ENCODE measurements at places on chromosomes 3 and 15.

DNA sequence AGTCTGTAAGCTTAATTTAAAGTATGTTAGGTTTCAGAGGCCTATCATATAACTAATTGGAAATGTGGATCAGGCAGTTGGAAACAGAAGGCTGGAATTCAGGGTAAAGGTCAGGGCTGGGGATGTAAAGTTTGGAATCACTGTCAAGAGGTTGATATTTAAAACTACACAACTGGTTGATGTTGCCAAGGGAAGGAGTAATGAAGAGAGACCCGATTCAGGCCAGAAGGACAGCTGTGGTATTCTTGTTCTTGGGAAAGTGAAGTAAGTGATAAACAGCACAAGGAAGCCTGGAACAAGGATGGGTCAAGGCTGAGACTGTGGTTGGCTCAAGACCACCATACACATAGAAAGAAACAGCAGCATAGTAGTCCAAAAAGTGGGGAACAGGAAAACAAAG lies 654.2 kb downstream of the NTRK3 start:
- no peak for DNase-seq

DNA sequence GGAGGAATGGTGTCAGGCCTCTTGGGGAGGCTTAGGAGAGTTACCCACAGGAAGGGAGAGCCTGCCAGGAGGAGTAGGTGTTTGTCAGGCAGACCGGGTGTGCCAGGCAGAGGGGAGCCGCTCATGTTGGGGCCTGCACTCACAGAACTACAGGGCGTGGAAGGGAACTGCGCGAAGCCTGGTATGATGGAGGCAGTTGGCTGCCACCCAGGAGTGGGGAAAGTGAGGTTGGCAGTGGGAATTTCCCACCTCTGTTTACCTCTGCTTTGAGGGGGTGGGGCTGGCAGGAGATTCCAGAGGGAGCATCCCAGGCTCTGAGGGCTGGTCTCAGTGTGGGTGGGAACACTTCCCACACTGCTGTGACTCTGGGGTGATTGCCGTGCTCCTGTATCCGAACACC lies 99.9 kb downstream of the SLCO3A1 start:
- DNase-seq, result no peak

GRCh38 chr3:114411811-114412803 lies 118.3 kb downstream of the TIGIT start:
- peak; percentile 50 for DNase-seq

GRCh38 chr3:113147681-113148261 lies 63.6 kb upstream of the BOC start:
- no peak for DNase-seq

GRCh38 chr3:96860882-96861281 lies 46.5 kb downstream of the EPHA6 start:
- DNase-seq, result no peak

DNA sequence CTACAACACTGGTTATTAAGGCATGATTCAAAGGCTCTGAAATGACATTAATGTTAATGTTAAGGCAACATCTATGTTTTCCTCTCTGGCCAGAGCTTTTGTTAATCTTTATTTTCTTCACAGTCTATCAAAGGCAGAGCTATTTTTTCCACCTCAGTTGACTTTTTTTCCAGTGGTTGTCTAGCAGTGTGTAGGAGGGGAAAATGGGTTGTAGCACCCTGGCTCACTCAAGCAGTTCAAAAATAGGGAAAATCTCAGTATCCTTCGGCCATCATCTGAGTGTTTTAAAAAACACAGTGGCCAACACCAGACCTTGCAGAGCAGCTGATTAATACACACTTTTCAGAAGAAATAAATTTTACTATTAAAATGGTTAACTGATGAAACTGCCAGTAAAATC lies 21.4 kb downstream of the CBLB start:
- no peak for DNase-seq

DNA sequence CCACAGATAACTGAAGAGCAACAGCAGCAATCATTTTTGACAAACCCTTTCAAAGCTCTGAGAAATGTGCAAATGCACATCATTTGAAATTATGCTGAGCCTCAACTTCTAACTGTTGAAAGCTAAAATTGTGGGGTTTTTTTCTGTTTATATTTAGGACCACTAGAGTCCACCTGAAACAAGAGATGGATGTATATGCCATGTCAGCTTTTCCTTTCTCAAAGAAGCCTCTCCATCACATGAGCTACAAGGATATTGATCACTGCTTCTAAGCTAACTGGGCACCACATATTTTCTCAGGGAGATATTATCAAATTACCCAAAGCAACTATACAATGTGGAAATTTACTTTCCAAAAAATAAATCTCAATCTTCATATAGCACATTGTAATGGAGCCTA lies 498.6 kb upstream of the ZNF385D start:
- DNase-seq, result no peak

- DNase-seq, result no peak
Measured at GRCh38 chr15:22917556-22917955, 62.6 kb downstream of the CYFIP1 start.

- DNase-seq, result no peak
Measured at GRCh38 chr3:76958274-76958673, 81.6 kb upstream of the ROBO2 start.

GRCh38 chr3:71536376-71536965 lies 47.1 kb downstream of the FOXP1 start:
- no peak for DNase-seq

DNA sequence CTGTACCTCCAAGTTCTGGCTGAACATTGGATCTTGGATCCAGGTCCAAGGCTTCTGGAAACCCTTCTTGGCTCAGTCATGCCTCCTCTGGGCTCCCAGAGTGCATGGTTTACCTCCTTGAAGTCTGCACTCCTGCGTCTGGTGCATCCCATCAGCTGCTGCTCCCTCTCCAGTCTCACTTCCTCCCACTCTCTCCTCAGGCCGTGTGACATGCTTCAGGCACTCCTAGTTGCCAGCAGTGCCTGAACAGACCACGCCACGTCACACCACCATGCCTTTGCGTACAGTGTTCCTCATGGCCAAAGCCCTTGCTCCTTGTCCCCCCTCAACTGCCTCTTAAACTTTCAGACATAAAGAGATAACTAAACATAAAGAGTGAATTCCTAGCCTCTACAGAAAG lies 5.7 kb downstream of the GPR27 start:
- no peak for DNase-seq

GRCh38 chr3:128824132-128824850 lies 55.1 kb upstream of the ACAD9 start:
- no peak for DNase-seq

GRCh38 chr3:77467702-77468625 lies 428.1 kb downstream of the ROBO2 start:
- no peak for DNase-seq

DNA sequence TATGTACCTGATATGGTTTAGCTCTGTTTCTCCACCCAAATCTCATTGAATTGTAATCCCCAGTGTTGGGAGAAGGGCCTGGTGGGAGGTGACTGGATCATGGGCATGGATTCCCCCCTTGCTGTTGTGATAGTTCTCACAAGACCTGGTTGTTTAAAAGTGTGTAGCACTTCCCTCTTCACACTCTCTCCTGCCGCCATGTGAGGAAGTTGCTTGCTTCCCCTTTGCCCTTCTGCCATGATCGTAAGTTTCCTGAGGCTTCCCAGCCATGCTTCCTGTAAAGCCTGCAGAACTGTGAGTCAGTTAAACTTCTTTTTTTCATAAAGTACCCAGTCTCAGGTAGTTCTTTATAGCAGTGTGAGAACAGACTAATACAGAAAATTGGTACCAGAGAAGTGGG lies 93.1 kb downstream of the C3orf70 start:
- DNase-seq, result no peak

DNA sequence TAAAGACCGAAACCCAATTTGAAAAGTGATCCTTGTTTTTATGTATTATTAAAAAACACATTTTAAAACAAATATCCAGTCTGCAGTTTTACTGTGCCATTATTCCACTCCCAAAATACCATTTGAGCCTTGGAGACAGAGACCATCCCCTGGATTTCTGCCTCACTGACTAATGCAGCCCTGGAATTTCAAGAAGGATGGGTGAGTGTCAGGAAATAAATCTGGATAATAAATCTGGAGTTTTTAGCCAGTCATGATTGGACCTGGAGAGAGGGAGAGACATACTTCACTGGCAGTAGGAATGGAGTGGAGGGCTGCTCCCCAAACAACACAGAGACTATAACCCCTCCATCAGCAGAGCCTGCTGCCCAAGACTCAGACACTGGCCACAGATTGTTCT lies 123.3 kb downstream of the MYLK start:
- no peak for DNase-seq

- peak; percentile 10 for DNase-seq
Measured at GRCh38 chr3:140863580-140864009, 78.0 kb upstream of the SLC25A36 start.

DNA sequence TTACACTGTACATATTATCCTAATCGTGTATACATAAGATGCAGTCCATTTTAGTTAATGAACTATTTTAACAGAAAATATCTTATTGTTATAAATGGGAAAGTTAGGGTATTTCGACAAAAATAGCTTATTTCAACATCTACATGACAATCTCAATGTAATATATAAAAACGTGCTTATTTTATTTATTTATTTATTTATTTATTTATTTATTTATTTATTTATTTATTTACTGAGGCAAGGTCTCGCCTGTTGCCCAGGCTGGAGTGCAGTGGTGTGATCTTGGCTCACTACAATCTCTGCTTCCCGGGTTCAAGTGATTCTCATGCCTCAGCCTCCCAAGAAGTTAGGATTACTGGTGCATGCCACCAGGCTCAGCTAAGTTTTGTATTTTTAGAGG lies 614.2 kb downstream of the CADM2 start:
- DNase-seq, result no peak

GRCh38 chr3:151567477-151567876 lies 106.6 kb upstream of the IGSF10 start:
- no peak for DNase-seq

DNA sequence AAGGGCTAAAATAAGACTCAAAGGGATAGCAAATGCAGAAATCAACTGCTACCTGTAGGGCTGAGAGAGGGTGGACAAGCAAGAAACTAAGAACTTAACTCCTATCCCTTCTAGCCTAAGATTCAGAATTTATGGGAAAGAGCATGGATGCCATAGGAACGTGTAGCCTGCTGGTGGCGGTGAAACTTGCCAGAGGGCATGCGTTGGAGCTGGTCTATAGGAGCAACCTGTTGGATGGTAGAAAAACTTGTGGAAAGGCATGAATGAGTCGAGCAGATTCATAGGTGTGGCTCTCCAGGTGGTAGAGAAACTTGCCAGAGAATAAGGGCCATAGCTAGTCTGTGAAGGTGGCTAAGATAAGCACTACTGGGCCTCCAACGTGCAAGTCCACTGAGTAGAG lies 137.2 kb downstream of the DOCK3 start:
- no peak for DNase-seq

DNA sequence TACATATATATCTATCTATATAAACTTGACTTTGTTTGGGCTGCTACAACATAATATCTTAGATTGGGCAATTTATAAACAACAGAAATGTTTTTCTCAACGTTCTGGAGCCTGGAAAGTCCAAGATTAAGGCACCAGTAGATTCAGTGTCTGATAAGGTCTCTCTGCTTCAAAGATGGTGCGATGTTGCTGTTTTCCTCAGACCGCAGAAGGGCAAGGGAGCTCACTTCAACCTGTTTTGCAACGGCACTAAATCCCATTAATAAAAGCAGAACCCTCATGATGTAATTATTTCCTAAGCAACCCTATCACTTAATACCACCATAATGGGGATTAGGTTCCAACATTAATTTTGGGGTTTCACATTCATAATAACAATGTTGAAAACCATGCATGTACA lies 1134.8 kb downstream of the NSUN3 start:
- DNase-seq, result no peak

DNA sequence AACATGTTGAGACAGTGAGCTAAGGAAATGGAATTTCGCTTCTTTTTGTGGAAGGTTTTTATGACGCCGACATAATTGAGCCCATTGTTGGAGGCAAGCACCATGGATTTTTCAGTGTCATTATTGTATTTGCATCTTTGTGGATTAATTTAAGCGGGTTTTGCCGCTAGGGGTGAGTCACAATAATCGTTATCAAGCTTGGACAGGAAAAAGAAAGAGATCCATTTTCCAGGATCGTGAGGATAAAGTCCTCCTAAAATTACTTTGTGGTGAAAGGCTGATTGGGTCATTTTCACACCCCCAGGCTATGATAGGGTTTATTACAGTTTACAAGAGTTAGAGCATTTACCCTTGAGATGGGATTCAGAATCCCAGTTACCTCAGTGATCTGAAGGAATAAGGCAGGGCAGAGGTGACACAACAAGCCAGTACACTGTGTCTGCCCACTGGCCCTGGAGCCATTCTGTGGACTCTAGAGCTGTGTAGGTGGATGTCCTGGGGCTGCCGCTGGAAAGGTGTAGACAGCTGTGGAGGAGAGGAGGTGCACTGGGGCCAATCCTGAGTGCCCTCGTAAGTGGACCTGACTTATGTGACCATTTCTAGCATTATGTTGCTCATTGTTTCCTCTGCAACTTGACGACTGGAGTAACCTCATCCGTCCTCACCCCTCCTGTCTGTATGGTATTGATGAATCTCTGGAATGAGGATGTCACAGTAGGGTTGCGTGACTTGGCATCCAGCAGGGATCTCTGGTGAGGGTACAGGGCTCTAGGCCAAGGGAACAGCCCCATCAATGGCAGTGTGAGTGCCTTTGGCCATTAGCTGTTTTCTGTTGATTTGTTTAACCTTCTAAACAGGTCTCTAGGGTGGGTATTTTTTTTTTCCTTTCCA lies 370.1 kb downstream of the LRTM1 start:
- DNase-seq, result no peak

GRCh38 chr3:174083706-174084105 lies 686.2 kb downstream of the NLGN1 start:
- no peak for DNase-seq

DNA sequence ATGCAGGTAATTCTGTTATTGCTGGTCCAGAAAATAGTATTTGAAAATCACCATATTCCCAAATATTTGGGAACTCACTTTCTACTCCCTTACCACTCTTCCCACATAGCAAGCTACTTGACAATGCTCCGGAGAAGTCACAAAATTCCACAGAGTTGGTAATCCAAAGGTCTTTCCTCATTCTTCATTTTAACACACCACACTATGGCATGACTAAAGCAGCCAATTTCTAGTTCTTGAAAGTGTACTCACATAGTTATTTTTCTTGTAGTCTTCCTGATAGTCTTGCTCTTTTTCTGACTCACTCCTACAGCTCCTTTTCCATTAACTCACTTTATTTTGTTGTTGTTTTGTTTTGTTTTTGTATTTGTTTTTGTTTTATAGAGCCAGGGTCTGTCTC lies 67.2 kb downstream of the MYO9A start:
- no peak for DNase-seq

- no peak for DNase-seq
Measured at GRCh38 chr15:34264076-34264475, 39.3 kb downstream of the EMC4 start.

GRCh38 chr15:90421527-90421926 lies 33.5 kb downstream of the IQGAP1 start:
- no peak for DNase-seq

Data from T-helper 2 cell treated with Interferon-gamma antibody and Interleukin-4, amounts not matched to agents 5 μg/mL and 100 μg/mL, for 36 hours (primary cell).